Tongue (tissue), 3 donors: ENCODE measurements at places on chromosomes 13 and 19.
A peak's percentile ranks its signal among the peaks of the same experiment; 100 is the strongest.

GRCh38 chr19:2528675-2529101 lies 52.8 kb downstream of the GADD45B start:
- no peak for DNase-seq

GRCh38 chr13:88294368-88294767 lies 623.2 kb downstream of the SLITRK5 start:
- DNase-seq = no peak

DNA sequence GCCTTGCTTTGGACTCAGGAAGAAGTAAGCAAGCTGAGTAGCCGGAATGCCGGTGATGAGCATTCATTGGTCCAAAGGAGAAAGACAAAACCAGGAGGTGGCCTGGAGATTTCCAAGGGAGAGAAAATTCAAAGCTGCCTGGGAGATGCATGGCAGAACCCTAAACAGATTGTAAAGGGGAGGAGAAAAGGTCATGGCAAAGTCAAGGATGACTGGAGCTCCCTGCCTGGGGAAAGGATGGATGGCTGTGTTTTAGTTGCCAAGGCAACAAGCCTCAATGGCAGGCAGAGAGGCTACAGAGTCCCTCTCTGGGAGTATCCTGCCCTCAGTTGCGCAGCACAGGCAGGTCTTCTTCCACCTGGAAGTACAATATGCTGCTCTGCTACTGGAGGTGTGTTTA lies 134.0 kb downstream of the ENOX1 start:
- no peak for DNase-seq

GRCh38 chr19:49340865-49341718 lies 5.9 kb downstream of the CD37 start:
- no peak for DNase-seq

DNA sequence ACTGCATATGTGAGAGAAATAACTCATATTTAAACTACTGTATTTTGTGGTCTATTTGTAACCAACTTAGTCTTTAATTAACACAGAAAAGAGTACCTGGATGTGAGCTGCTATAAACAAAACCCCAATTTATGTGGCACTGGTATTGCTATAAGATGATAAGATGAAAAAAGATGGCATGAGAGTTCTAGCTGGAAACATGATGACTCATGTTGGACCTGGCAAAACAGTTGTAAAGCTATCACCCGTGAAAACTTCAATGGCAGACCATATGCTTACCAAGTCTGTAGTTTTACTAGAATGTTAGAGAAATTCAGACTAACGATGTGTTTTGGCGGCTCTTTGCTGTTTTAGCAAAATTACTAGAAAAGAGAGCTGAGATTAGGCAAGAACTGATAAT lies 69.6 kb upstream of the PCDH9 start:
- DNase-seq = no peak

DNA sequence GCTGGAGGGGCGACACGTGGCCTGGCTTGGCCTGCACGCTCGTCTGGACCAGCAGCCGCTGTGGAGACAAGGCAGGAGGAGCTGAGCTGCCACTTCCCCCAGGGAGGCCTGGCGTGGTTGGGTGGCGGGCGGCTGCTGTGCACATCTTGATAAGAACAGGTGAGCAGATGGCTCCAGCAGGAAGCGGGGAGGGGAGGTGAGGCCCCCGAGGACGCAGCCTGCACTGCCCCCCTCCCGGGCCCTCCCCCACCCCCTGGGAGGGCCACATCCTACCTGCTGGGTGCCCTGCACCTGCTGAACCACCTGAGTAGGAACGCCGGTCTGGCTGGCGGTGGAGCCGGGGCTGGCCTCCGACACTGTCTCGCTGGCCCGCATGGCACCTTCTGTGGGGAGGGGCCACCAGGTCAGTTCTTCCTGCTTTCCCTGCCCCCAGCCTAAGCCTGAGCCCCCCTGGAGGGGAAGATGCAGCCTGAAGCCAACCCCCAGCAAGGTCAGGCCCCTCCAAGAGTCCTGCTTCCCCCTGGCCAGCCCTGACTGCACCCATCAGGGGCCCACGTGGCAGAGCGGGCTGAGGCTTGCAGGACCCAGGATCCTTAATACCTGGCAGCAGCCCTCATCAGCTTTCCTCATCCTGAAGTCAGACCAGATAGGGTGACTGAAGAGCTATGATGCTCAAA lies 22.8 kb downstream of the RFX1 start:
- DNase-seq = no peak

- DNase-seq = no peak
Observed at GRCh38 chr13:42977219-42977659, 14.8 kb downstream of the EPSTI1 start.

DNA sequence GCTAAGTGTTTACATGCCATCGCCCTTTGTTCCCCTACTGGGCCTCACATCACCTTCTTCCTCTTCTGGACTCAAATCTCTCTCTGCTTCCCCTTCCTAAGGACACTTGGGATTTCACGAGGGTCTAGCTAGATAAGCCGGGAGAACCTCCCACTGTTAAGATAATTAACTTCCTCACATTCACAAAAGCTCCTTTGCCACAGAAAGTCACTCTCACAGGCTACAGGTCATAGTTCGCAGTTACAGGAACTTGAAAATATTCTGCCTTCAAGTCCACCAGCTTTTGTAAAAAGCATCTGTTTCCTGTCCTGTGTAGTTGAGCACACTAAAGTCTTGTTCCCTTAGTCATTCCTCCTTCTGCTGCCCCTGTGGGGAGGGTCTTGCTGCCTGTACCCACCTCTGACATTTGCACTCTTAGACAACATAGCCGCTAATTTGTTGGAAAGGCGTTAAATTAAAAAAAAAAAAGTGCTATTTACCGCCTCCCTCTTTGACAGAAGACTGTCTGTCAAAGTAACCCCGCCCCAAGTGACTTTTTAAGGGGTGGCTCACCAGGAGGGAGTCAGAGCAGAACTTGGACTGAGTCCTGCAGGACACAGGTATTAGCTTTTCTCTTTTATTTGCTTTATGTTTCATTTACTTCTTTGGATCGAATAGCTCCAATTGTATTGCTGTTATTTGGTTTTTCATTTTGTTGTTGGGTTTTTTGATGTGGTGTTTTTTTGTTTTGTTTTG lies 26.8 kb upstream of the CEACAM21 start:
- DNase-seq = peak; percentile 20

DNA sequence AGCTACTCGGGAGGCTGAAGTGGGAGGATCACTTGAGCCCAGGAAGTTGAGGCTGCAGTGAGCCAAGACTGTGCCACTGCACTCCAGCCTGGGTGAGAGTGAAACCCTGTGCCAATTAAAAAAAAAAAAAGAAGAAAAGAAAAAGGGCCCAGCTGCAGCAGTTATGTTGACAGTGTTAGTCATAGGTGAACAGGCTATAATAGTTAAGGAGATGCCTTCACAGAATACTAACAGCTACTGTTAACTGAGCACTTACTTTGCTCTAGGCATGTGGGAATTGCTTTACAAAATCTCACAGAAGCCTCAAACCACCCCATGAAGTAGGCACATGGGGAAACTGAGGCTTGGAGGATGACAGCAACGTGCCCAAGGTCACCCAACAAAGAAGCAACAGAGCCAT lies 3.9 kb downstream of the FBXO17 start:
- no peak for DNase-seq

DNA sequence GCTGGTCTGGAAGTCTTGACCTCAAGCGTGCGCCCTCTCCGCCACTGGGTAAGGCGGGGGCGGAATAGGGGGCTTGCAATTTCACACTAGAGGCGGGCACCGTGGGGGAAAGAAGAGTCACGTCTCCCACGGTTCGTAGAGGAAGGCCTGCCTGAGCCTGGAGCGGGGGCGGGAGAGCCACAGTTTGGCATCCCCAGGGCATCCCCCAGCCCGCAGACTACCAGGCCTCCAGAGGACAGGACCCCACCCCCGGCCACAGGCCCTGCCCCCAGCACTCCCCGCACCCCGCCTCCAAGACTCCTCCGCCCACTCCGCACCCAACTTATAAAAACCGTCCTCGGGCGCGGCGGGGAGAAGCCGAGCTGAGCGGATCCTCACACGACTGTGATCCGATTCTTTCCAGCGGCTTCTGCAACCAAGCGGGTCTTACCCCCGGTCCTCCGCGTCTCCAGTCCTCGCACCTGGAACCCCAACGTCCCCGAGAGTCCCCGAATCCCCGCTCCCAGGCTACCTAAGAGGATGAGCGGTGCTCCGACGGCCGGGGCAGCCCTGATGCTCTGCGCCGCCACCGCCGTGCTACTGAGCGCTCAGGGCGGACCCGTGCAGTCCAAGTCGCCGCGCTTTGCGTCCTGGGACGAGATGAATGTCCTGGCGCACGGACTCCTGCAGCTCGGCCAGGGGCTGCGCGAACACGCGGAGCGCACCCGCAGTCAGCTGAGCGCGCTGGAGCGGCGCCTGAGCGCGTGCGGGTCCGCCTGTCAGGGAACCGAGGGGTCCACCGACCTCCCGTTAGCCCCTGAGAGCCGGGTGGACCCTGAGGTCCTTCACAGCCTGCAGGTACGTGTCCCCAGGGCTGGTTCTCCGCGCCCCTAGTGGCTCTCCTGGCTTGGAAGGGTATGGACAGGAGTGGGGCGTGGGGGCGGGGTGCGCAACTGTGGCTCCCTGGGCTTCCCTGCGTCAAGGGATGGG lies at the start of gene ANGPTL4:
Gene ANGPTL4 (plus strand): TSS at position 353 of the 969 bp plus-strand sequence. CDS start 167 bp downstream, at position 520.
- DNase-seq = peak; percentile 64

- no peak for DNase-seq
Observed at GRCh38 chr13:43016226-43016625, 7.2 kb upstream of the DNAJC15 start.

DNA sequence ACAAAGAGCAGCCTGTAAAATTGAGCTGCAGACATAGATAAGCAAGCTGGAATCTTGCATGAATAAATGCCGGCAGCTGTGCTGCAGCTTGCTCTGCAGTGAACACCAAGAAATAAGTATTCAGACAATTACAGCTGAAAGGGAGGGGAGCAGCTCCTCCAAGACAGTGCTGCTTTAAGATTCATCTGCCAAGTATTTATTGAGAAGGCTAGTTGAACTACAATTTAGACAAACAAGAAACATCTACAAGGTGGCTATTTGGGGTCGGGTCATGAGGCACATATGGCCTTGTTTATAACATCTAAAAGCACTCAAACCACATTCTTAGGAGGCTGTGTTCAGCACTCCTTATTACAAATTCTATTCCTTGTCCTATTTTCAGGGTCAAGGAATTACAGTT lies 34.9 kb downstream of the ZNF726 start:
- no peak for DNase-seq

DNA sequence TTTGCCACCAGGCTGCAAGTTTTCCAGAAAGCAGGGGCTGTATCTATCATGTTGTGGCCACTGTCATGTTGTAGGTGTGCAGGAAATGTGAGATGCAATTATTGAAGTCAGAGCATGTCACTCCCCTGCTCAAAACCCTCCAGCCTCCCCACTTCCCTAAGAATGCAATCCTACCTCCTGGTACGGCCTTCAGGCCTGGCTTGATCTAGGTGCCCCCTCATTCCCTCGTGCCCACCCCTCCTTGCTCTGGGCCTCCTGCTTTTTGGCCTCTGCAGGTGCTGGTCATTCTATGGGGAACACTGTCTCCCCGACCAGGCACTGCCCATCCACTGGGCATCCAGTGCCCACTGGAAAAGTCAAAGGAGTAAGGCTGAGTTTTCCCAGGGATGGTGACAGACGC lies 28.5 kb upstream of the MATK start:
- no peak for DNase-seq

GRCh38 chr13:101691341-101691860 lies 238.9 kb downstream of the ITGBL1 start:
- DNase-seq = no peak

GRCh38 chr19:10991521-10992081 lies 30.8 kb downstream of the SMARCA4 start:
- DNase-seq = no peak

DNA sequence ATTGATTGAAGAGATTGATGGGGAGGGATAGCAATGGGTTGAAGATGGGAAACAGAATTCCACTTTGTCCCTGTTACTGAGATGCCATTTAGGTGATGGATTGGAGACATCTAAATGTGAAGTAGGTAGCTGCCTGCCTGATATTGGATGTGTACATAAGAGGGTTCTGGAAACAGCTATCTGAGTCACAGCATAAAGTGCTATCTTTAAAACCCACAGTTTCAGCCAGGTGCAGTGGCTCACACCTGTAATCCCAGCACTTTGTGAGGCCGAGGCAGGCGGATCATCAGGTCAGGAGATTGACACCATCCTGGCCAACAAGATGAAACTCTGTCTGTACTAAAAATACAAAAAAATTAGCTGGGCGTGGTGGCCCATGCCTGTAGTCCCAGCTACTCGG lies 72.6 kb downstream of the DNAJC3 start:
- DNase-seq = no peak

DNA sequence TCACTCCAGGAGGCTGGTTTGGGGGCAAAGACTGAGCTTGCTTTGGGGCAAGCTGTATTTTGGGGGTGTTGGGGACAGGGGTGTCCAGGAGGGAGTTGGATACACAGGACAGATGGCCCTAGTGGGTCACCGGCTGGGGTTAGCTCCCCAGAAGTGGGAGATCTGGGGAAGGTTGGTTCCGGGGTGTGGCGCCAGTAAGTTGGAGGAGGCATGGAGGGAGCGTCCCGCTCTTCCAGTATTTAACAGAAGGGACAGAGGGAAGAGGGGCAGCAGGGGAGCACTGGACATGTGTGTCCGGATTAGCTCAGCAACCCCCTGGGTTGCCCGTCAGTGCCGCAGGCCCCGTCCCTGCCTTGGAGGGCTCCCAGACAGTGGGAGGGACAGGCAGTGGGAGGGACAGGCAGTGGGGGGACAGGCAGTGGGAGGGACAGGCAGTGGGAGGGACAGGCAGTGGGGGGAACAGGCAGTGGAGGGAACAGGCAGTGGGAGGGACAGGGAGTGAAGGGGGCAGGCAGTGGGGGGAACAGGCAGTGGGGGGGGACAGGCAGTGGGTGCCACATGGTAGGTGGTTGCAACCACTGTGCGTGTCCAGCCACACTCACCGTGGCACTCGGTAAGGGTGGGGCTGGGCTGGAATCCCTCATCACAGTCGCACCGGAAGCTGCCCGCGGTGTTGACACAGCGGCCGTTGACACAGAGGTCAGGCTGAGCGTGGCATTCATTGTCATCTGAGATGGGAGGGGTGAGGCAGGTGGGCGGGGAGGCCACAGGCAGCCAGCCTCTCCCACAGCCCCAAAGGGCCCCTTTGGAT lies 33.2 kb downstream of the CCL25 start:
- no peak for DNase-seq

DNA sequence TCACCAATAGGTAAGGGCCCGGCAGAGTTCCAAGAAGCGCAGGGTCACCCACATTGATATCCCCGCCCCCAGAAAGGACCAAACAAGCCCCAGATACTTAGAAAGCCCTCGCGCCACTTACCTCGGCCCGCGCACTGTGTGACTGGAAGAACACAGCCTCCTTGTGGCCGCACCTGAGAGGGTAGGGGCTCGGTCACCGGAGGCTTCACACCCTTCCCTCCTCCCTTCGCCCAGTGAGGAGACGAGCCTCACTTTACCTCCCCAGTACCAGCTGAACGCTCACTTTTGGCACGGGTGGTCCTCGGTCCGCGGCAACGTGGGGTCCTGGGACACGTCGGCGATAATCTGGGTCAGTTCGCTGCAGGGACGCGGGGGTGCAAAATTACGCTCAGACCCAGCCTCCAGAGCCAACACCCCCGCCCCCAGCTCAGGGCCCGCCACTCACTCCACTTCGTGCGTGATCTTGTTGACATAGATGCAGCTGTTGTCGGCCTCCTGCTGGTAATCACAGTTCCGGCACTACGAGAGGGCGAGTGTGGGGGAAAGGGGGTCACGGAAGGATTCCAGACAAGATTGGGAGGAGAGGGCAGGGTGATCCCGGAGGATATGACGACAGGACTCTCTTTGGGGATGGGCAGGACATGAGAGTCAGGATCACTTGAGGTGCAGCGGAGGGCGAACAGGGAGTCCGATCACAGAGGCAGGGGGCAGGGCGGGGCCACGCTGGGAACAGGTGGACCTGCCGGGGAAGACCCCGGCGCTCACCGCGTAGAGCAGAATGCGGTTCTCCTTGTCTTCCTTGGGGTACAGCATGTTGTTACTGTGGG lies 568 bp downstream of the POLR2I start:
- peak; percentile 51 for DNase-seq

GRCh38 chr19:30968210-30968609 lies 381.0 kb downstream of the TSHZ3 start:
- DNase-seq = no peak
